ENCODE measurements at places on chromosomes 1 and 21.

- DNase-seq = no peak
Measured at GRCh38 chr1:59434336-59434735, 137.4 kb downstream of the FGGY start.

GRCh38 chr1:3038113-3038551, 16.9 kb downstream of the ACTRT2 start:
- no peak for DNase-seq

DNA sequence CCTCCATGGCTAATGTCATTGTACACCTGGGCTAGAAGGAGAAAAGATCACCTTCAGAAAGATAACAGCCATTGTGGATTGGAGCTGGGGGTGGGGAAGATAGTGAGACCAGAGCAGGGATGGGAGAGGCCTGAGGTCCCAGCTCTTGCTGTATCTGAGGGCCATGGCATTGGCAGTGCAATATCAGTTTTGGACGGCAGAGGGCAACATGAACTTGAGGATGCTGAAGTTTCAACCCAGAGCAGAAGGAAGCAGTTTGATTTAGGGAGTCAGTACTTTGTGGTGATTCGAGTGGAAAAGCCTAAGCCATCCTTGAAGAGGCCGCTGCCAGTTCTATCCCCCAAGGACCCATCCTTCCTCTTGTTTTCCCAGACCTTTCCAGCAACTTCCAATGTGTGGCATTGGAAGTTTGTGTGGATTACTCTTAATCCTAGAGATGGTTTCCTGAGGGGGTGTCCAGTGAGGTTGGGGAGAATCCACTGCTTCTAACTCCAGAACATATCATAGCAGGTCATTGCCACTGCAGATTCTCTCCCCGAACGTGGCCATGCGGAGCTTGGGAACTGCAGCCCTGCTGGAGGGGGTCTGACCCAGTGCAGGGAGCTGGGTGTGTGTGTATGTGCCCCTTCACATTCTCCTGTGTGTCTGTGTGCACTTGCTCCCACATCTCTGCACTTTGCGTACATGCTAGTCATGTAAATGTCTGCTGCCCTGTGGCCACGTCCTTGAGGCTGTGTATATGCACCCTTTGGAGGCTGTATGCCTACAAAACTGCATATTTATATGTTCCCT, 24.1 kb downstream of the SLC26A9 start:
- peak; percentile 65 for DNase-seq

GRCh38 chr1:51690285-51690961, 73.5 kb downstream of the OSBPL9 start:
- peak; percentile 30 for DNase-seq

DNA sequence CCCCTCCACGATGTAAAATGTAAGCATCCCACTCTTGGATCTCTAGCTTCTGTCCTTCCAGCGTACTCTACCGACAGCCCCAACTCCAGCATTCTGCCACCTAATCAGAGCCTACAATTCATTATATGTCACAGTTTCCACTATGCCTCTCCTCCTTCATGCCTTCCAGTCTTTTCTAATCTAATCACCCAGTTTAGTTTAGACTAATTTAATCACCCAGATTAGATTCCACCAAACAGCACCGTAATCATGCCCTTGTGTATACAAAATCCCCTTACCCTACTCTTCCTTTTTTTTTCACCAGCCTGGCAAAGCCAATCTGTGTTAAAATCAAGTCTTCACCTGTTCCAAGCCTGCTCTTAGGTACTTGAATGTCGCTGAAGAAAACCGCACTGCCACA, 49.8 kb upstream of the KANK4 start:
- DNase-seq = no peak

- DNase-seq = no peak
Measured at GRCh38 chr21:28418726-28419514, 573.8 kb downstream of the LTN1 start.

GRCh38 chr1:74180490-74180889, 17.5 kb downstream of the LRRIQ3 start:
- DNase-seq = no peak

GRCh38 chr1:17745479-17745955, 9.6 kb upstream of the ACTL8 start:
- DNase-seq = no peak

GRCh38 chr1:9284061-9284460, 8.6 kb upstream of the SPSB1 start:
- no peak for DNase-seq

GRCh38 chr1:247175458-247175857, 3.6 kb upstream of the ZNF124 start:
- DNase-seq = no peak

DNA sequence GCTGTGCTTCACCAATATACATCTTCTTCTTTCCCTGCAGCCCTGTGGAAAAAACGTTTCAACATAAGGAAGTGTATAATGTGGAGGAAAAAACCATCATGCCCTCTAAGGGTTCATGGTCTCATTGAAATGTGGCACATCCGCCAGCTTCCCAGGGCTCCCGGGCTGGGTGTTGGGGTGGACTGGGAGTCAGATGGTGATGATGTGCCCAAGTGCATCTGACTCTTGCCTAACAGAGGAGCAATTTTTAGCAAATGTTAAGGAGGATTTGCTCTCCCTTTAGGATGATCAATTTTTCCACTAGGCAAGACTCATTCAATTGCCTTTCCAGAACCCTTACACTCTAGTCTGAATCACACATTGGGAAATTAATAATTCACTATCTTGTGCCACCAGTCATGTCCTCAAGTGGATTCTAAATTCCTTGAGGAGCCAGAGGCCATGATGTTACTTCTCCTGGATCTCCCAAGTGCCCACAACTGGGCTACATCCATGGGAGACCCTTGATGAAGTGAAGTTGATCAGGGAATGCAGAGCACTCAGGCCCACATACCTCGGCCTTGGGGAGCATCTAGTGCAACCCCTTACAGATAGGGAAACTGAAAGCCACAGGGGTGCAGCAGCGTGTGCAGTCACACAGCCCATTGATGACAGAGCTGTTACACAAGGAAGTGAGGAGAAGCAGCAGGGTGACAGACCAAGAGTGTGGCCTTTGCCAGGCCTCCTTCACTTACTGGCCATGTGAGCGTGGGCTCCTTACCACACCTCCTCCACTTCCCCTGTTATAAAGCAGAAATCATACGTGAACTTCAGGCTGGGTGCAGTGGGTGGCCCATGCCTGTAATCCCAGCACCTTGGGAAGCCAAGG, 100.0 kb upstream of the SLC44A3 start:
- no peak for DNase-seq

DNA sequence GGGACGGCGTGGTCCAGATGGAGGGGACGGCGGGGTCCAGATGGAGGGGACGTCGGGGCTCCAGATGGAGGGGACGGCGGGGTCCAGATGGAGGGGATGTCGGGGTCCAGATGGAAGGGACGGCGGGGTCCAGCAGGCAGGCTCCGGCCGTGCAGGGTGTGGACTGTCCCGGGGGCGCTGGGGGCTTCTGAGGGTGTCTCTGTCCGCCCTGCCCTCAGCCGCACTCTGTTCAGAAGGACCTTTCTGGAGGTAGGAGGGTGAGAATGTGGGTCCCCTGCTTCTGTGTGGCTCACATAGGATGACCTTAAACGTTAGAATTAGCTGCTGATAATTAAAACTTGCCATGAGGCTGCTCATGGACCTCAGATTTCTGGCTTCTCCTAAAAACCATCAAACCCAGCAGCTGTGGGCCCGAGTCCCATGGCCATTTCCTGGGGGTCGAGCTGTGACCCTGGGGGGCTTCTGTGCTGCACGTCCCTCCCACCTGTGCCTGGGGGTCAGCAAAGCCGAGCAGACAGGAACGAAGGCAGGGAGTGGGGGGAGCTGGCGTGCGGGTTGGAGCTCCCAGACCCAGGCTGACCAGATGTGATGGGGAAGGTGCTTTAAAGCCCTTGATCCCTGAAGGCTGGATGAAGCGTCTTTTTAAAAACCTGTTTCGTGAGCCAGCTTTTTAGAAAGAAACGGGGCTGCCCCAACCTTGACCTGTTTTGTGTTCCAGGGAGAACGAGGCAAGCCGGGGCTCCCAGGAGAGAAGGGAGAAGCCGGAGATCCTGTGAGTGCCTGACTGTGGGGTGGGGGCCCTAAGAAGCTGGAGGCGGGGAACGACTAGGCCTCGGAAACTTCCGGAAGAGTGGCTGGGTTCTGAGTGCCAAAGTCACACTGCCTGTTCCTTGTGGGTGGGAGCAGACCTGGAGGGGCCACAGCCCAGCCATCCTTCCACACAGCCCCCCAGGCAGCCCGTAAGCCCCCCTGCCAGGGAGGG, 7.1 kb downstream of the COL6A1 start:
- DNase-seq = no peak

DNA sequence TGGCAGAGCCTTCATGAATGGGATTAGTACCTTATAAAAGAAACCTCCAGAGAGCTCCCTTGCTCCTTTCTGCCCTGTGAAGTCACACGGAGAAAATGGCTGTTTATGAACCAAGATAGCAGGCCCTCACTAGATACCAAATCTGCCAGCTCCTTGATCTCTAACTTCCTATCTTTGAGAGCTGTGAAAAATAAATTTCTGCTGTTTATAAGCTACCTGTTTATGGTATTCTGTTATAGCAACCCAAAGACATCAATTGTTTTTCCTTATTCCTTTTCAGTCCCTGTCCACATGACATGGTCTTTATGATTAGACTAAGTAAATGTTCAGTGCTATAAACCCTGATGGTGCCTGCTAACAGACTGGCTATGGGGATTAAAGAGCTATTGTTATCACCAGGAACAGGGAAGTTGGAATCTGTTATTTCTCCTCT, 9.7 kb upstream of the STIL start:
- DNase-seq = peak; percentile 19

GRCh38 chr1:207951652-207952051, 40.7 kb upstream of the CD34 start:
- no peak for DNase-seq

GRCh38 chr1:109912873-109913272, 2.2 kb downstream of the CSF1 start:
- DNase-seq = no peak

- DNase-seq = no peak
Measured at GRCh38 chr1:57019236-57019839, 53.5 kb upstream of the C8B start.

GRCh38 chr1:53550201-53550741, 91.1 kb downstream of the DMRTB1 start:
- DNase-seq = no peak

DNA sequence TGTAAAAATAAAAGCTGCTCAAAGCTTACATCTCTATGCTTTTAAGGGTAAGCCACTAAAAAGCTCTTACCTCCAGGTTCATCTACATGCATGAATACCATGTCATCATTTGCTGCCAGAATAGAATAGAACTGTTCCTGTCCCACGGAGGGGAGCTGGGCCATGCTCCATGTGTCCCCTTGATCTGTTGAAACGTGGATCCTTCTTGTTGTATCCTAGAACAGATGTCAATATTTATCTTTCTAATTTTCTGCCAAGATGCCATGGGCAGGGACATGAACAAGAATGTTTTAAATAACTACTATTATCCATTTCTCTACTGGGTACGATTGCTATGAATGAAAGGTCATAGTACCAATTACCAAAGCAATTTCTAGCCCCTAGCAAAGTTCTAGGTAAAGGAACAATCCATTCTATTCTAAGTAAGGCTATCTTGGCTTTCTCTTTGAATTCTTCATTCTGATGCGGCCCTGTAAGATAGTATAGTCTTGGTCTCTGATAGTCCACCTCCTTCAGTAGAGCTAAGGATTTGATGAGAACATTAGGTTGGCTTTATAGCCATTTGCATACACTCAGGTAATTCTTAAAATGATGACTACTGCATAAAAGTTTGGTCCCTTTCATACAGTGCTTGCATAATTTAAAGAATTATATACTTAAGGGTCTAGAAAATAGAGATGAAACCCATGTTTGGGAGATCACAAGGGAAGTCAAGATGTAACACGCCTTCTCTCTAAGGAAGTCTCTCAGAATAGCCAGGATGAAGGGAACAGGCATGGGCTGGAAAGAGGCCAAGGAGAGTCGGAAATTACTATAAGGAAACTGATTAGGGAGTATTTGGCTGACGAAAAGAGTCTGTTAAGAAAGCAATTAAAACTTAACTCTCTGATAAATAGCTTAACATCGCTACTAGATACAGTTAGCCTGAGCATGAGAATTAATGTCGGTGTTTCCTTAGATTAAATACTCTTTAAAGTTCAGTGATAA, 35.4 kb upstream of the MYBPHL start:
- no peak for DNase-seq

Data from NCI-H1930 (cell line).